CD8-positive, alpha-beta T cell (primary cell): ENCODE measurements at places on chromosomes 3 and 15.

GRCh38 chr3:188400494-188401243 lies 246.7 kb downstream of the LPP start:
- no peak for DNase-seq

- no peak for DNase-seq
Measured at GRCh38 chr3:132569580-132569979, 27.5 kb upstream of the ACKR4 start.

- DNase-seq, result peak; percentile 22
Measured at GRCh38 chr15:68258692-68259091, 18.9 kb upstream of the FEM1B start.

DNA sequence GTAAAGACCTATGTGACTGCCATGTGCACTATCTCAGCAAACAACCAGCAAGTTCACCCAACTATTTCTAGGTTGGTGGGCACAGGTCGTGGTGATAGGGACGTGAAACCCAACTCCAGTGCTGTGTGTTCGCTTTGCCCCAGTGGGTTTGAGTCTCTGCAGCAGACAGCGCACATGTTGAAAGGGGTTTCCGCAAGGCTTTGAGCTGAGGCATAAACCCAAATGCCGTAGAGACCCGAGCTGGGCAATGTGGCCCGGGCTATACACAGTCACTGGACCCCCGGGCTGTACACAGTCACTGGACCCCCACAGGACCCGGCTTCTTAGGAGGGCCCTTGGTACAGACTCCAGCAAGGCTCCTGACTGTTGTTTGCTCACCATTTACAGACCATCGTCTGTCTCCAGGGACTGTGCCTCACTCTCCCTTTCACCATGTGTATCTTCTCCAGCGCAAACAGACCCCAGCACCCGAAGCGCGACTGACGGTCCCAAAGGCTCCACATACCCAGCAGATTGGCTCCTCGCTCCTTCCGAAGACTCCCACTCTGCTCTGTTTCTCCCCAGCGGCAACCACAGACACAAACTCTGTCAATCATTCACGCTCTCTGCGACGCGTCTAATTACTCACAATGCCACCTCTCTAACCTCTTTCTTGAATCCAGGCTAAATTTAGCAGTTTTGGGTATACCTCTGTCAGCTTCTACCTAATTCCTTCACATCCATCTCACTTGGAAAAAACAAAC lies 31.2 kb downstream of the PCSK6 start:
- no peak for DNase-seq

DNA sequence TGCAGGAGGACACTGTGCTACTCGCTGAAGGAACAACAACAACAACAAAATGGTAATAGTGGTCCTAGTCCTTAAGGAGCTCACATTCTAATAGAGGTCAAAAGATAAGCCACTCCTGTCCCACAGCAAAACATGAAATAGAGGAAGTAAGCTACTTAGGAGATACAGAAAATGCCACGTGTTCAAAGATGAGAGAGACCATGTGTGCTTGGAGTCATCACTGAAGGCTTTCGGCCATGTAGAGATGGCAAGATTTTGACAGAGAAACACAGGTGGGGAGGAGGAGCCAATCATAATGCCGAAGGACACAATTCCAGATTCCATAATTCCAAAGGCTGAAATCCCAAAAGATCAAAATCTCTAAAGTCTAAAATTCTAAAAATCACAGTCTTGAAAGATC lies 24.8 kb upstream of the RIOX2 start:
- no peak for DNase-seq

DNA sequence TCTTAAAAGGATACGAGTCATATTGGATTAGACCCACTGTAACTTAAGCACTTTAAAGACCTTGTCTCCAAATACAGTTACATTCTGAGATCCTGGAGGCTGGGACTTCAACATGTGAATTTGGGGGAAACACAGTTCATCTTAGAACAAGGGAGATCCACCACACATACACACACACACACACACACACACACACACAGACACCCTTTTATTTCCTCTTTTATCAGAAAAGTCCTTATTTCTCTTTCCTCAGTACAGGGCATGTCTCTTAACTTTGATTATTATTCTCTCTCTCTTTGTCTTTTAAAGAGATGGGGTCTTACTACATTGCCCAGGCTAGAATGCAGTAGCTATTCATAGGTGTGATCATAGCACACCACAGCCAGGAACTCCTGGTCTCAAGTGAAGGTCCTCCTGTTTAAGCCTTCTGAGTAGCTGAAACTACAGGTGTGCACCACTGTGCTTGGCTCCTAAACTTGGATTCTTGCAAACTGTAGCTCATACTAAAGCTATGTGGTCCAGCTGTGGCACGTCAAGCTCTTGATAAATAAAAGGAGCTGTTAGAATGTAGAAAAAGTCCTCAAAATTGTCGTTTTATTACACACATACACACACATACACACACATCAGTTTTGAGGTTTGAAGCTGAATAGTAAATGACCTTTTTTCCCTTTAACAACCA lies 7.4 kb downstream of the GOLM2 start:
- DNase-seq, result no peak

- no peak for DNase-seq
Measured at GRCh38 chr3:1664266-1664665, 434.4 kb upstream of the CNTN4 start.
